ENCODE measurements at places on chromosomes 3 and 15. TPM values are rescaled to one million over a fixed set of nuclear protein-coding genes. Genes with fewer than 3 reads are reported as not detected.

TRIM59 gene
- 11.4 TPM for total RNA-seq

FBXO45 gene
- 10.1 TPM for total RNA-seq

PLCD1 gene
- 24.0 TPM for total RNA-seq

IQCF5 gene
- not detected for total RNA-seq

SFMBT1 gene
- total RNA-seq, result 15.6 TPM

FBXW12 gene
- not detected for total RNA-seq

KIF15 gene
- total RNA-seq, result 3.2 TPM

THAP10 gene
- total RNA-seq, result 0.84 TPM

GRK7 gene
- total RNA-seq, result not detected

DAPK2 gene
- total RNA-seq, result 38.3 TPM

CSPG5 gene
- not detected for total RNA-seq

PP2D1 gene
- total RNA-seq, result not detected

SLC6A11 gene
- total RNA-seq, result 0.20 TPM

SCG5 gene
- total RNA-seq, result not detected

RYR3 gene
- 5.9 TPM for total RNA-seq

ESYT3 gene
- total RNA-seq, result not detected

GP9 gene
- 8.0 TPM for total RNA-seq

STRIT1 gene
- total RNA-seq, result not detected

MYO5C gene
- total RNA-seq, result 14.9 TPM

GJD2 gene
- total RNA-seq, result not detected

DGKG gene
- 4.3 TPM for total RNA-seq

PAQR5 gene
- 0.58 TPM for total RNA-seq

WDR72 gene
- total RNA-seq, result not detected

VWA5B2 gene
- total RNA-seq, result not detected

MAP1A gene
- 5.4 TPM for total RNA-seq

GATA2 gene
- total RNA-seq, result 21.9 TPM

HRG gene
- not detected for total RNA-seq

SMCO1 gene
- not detected for total RNA-seq

TLR9 gene
- total RNA-seq, result 2.3 TPM

PPM1M gene
- 77.8 TPM for total RNA-seq

KBTBD12 gene
- total RNA-seq, result not detected

GPR156 gene
- total RNA-seq, result not detected

ASB14 gene
- not detected for total RNA-seq

CHRM5 gene
- total RNA-seq, result not detected

PRR23E gene
- not detected for total RNA-seq

TTLL13 gene
- 1.8 TPM for total RNA-seq

BBX gene
- total RNA-seq, result 70.0 TPM
